ENCODE measurements at places on chromosomes 2 and 18. TPM values are rescaled to one million over a fixed set of nuclear protein-coding genes. Genes with fewer than 3 reads are reported as not detected.

DNA sequence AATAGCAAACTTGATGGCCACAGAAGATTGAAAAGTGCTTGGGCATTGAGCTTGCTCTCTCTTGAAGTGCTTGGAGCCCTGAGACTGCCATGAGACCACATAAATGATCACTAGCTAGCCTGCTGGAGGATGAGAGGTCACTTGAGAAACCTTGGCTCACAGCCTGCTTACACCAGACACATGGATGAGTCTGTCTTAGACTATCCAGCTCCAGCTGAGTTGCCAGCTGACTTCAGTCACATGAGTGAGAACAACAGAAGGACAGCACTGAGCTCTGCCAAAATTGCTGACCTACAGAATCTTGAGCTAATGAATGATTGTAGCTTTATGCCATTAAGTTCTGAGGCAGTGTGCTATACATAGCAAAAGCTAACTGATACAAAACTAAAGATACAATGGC, 18.1 kb downstream of the NABP1 start:
- DNase-seq: no peak

- no peak for DNase-seq
Observed at GRCh38 chr2:174145827-174146226, 102.5 kb downstream of the OLA1 start.

DNA sequence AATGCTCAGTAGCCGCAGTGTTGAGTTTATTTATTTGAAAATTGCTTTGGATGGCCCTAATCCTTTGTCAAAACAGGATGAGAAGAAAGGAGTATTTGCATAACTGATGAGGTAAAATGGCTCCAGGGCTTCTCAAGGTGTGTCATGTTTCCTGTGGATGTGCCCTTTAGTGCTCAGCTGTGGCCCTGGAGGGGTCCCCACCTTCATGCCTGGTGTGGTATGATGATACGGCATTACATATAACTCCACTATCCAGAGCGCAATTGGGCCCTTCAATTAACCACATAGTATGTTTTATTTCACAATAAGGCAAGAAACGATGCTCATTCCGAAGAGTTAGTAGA, 39.8 kb upstream of the TMEM178A start:
- DNase-seq: no peak

The SOWAHC gene
- total RNA-seq: 19.4 TPM

The ASXL3 gene
- total RNA-seq: 7.3 TPM

GRCh38 chr2:240192661-240193060, 52.2 kb upstream of the OTOS start:
- DNase-seq: no peak

The SLC35G4 gene
- not detected for total RNA-seq

- DNase-seq: no peak
Observed at GRCh38 chr18:40314199-40314598, 1640.8 kb upstream of the PIK3C3 start.

GRCh38 chr2:45885171-45885621, 233.7 kb downstream of the PRKCE start:
- no peak for DNase-seq

GRCh38 chr2:189181706-189182105, 2.1 kb upstream of the COL5A2 start:
- no peak for DNase-seq

The UCN gene
- total RNA-seq: not detected

The RMC1 gene
- 16.8 TPM for total RNA-seq

DNA sequence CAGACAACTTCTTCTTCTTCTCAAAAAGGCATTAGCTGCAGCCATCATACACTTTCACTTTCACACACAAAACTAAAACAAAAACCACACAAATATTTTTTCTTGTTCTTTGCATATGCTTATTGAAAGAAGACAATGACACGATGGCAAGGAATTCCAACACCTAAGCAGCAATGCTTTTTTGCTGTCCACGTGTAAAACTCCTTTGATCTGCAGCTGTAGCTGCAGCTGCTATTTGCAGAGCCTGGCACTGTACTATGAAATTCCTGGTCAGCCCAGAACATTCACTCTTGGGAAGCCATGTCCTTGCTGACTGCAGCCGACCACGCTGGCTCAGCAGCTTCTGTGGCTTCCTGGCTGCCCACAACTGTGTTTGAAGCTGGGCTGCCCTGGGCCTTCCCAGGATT, 316.2 kb downstream of the CDH2 start:
- no peak for DNase-seq

DNA sequence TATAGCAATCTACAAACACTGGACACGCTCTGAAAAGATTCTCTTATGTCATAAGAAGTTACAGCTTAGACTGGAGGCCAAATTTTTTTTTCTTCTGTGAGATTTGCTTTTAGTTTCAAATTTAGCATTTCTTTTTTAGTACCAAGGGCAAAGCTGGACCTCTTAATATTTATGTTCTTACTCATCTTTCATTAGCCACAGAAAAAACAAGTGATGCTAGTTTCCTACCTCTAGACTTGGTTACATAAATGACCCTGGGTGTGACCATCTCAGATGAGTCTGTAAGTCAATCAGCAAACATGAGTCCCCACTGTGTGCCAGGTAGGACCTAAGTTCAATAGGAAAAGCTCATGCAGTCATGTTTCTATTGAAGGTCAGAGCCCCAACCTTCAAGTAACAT, 94.4 kb downstream of the MEP1B start:
- no peak for DNase-seq

- no peak for DNase-seq
Observed at GRCh38 chr2:40204268-40204667, 247.6 kb downstream of the SLC8A1 start.

- DNase-seq: no peak
Observed at GRCh38 chr2:76008001-76008702, 297.4 kb upstream of the GCFC2 start.

The MOGAT1 gene
- not detected for total RNA-seq

The IRS1 gene
- total RNA-seq: 23.1 TPM

DNA sequence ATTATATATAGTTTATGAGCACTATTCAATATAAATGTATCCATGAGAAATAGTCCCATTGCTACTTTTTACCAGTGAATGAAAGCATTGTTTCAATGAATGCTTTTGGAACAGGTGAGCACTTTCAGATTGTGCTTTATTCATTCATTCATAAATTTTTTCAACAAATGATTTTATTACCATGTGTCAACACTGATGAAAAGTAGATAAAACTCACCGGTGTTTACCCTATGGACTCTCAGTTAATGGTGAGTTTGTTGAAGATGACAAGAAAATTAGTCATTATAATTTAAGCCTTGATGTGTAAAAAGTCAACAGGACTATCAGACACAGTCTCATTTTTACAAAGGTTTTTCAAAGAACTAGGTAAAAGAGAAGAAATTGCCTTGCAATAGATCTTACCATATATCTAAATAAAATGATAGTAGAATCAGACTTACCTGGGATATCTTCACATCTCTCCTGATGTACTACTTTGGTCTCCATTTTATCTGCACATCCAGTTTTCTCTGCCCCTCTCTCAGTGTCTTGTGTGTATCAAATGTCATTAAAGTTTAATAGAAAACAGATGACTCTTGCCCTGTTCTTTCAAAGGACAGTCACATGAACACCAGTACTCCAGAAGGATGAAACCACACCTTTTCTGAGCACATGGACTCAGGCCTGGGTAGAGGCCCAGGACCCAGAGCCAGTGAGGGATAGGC, 325.3 kb upstream of the RND3 start:
- DNase-seq: no peak

DNA sequence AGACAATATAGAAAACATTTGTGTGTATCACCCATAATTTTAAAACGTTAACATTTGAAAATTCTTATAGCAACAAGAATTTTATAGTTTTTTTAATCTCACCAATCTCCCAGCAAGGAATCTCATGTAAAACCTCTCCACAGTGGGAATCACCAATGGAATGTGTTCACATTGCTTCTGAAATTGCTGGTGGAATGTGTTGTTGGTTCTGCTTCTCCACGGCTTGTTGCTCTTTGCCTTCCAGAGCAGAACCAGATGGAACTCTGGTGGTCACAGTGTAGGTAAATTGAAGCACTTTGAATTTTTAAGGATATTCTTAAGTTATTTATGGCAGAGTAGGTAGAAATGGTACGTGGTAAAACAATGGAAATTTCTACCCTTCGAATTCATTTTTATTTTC, 35.1 kb downstream of the DCAF17 start:
- no peak for DNase-seq

GRCh38 chr2:70596293-70596692, 42.7 kb upstream of the TGFA start:
- DNase-seq: no peak

The PPP1R1C gene
- not detected for total RNA-seq

- DNase-seq: no peak
Observed at GRCh38 chr18:75139226-75139911, 69.6 kb downstream of the PTGR3 start.

The APCDD1 gene
- 75.8 TPM for total RNA-seq

GRCh38 chr2:188776634-188777033, 197.5 kb upstream of the COL3A1 start:
- DNase-seq: no peak

DNA sequence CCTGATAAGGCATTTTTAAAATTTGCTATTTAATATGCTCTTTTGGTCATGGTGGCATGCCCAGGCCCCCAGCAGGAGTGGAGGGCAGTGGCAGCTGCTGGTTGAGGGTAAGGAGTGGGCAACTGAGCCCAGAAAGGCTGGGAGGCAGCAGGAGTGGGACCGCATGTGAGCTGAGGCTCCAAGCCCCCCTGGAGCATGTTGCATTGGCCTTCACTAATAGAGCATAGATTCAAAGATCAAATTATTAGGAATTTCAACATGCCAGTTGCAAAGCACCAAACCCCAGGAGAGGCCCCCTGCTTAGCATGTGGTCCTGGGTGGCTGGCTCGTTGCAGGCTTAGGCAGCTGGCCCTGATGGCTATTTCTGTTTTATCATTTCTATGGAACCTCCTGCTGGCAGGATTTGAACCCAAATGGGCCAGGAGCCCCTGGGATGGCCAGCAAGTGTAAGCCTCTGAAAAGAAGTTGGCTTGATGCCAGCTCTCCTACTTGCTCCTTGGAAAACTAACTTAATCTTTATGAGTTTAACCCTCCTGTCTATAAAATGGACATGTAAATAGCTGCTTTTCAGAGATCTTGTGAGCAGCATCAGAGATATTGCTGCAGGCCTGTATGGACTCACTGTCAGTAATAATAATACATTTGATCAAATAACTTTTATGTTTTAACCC, 42.1 kb upstream of the TMEM131 start:
- no peak for DNase-seq

GRCh38 chr18:508835-509234, 8.3 kb upstream of the COLEC12 start:
- no peak for DNase-seq

- DNase-seq: no peak
Observed at GRCh38 chr2:206086716-206087350, 859 bp upstream of the INO80D start.

The ZSCAN30 gene
- total RNA-seq: 19.5 TPM

- DNase-seq: no peak
Observed at GRCh38 chr2:200774920-200775319, 36.8 kb upstream of the BZW1 start.

The STON1 gene
- 42.4 TPM for total RNA-seq

- no peak for DNase-seq
Observed at GRCh38 chr2:71166812-71167211, 36.4 kb downstream of the MPHOSPH10 start.

The CIB4 gene
- total RNA-seq: not detected

- no peak for DNase-seq
Observed at GRCh38 chr2:152348388-152348787, 13.4 kb downstream of the FMNL2 start.

- no peak for DNase-seq
Observed at GRCh38 chr18:45386041-45386655, 229.1 kb upstream of the SLC14A2 start.

DNA sequence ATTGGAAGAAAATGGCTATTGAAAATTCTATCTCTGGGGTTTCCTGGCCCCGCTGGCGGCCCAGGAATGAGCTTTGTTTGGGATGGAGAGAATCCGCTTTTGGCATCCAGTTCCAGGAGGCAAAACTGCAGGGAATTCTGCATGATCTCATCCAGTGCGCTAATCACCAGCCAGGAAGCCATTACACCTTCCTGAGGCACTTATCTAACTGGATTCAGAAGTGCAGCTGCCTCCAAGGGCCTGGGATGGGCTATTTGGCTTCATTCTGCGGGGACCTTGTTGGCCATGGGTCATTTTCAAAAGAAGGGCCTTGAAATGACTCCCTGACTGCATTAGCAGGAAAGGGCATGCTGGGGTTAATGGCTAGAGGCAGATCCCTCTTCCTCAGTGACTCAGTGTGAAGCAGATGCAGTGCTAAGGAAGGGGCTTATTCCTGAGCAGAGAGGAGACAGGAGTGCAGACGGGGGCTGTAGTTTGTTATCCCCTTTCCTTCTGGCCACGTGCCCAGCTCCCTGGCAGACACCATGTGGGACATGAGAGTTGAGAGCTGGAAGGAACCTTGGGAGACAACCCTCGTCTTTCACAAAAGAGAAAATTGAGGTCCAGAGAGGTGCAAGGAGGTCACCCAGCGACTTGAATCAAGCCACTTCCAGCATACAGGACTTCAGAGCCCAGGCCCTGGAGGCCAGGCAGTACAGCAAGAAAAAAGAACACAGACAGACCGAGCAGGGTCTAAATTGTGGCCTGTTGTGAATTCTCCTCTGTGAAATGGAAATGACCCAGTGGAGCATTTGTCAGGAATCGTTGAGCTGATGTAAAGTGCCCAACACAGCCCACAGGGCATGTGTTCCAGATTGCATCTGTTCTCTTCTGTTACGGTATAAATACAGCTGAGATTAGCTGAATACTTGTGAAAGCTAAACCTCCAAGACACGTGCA, 161.8 kb downstream of the PRKCE start:
- DNase-seq: no peak

DNA sequence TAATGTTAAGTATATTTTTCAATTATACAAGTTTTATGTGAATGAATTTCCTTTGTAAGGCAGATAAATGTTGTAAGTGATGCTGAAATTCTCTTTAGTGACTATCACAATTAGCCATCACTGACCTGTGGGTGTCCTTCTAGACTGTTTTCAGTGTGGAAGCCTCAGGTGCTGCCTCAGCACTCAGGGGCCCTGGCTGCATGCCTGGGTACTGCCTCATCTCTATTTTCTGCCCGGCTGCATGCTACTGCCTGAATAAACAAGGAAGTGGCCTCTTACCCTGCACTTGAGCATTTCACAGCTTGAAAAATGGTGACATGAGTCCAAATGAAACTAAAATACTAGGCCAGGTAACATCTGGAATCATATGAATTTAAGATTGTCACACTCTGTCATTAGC, 787.6 kb upstream of the SALL3 start:
- DNase-seq: no peak

The COL3A1 gene
- total RNA-seq: 875 TPM

DNA sequence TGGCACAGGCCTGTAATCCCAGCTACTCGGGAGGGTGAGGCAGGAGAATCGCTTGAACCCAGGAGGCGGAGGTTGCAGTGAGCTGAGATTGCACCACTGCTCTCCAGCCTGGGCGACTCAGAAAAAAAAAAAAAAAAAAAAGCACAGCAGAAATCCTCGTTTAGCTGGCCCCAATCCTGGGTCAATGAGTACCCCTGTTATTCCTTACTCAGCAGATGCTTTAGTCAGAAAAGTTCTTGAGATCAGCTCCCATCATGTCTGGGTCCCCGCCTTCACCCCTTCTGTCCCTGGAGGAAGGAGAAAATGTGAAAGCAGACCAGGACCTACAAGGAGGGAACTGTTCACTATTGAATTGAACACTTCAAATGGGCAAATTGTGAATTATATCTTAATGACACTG, 16.4 kb upstream of the KCNG3 start:
- DNase-seq: no peak

- DNase-seq: no peak
Observed at GRCh38 chr18:4510711-4511110, 55.6 kb upstream of the DLGAP1 start.

All from thoracic aorta (tissue), 2 donors.